ENCODE measurements at places on chromosomes 3 and 15. TPM values are rescaled to one million over a fixed set of nuclear protein-coding genes. Genes with fewer than 3 reads are reported as not detected.
A peak's percentile ranks its signal among the peaks of the same experiment; 100 is the strongest.

DNA sequence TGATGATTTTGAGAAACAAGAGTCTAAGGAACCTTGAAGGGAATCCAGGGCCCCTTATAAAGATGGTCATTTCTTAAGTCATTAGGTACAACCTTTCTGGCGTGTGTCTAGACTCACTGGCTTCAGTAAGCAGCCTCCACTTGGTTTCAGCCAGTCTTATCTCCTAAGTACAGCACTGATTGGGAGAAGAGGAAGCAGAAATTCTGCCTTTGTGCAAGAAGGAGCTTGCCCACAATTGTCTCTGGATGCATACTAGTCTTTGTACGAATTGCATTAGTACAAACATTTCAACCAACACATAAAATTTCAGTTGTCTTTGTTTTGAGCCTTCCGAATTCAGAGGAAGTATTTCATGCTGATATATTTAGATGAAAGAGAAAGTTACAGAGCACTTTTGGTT is 139.4 kb downstream of the SLCO3A1 start:
- H3K27ac ChIP-seq = no peak overlapping the region
- no peak for DNase-seq
- no peaks in the 10 kb centered on the region for H3K36me3 ChIP-seq
- H3K4me1 ChIP-seq = peaks cover 12% of the 10 kb centered on the region
- H3K27me3 ChIP-seq = no peaks in the 10 kb centered on the region
- H3K4me3 ChIP-seq = no peak overlapping the region

STRIT1 gene
- total RNA-seq = not detected

- no peaks in the 10 kb centered on the region for H3K36me3 ChIP-seq
- H3K4me3 ChIP-seq = no peak overlapping the region
- DNase-seq = no peak
- H3K4me1 ChIP-seq = peaks cover 1% of the 10 kb centered on the region
- H3K27me3 ChIP-seq = no peaks in the 10 kb centered on the region
- H3K27ac ChIP-seq = no peak overlapping the region
Measured at GRCh38 chr3:171095063-171095462, 68.5 kb upstream of the SLC2A2 start.

GRCh38 chr3:139302084-139302800 is 41.6 kb upstream of the MRPS22 start:
- H3K4me1 ChIP-seq = no peaks in the 10 kb centered on the region
- no peaks in the 10 kb centered on the region for H3K27me3 ChIP-seq
- no peaks in the 10 kb centered on the region for H3K36me3 ChIP-seq
- no peak overlapping the region for H3K27ac ChIP-seq
- no peak overlapping the region for H3K4me3 ChIP-seq

DNA sequence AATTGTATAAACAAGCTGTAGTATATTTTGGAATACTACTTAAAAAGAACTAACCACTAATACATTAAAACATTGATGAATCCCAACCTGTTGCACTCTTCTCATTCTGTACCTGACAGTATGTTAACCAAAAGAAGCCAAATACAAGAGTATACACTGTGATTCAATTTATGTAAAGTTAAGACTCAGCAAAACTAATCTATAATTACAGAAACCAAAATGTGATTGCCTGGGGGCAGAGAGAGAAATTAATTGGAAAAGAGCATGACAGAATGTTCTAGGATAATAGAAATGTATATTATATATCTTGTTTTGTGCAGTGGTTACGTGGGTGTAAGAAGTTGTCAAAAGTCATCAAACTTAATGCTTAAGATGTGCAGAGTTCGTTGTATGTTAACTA is 31.1 kb downstream of the PIK3CA start:
- H3K27me3 ChIP-seq = no peaks in the 10 kb centered on the region
- H3K27ac ChIP-seq = no peak overlapping the region

- peak overlapping the region; percentile 88 for H3K4me3 ChIP-seq
- peak overlapping the region; percentile 98 for H3K27ac ChIP-seq
- H3K4me1 ChIP-seq = peaks cover 32% of the 10 kb centered on the region
- DNase-seq = peak; percentile 63
Measured at GRCh38 chr15:82810061-82810889, 847 bp downstream of the WHAMM start.

- no peak overlapping the region for H3K4me3 ChIP-seq
- no peaks in the 10 kb centered on the region for H3K4me1 ChIP-seq
Measured at GRCh38 chr3:15116032-15116669, 17.2 kb upstream of the RBSN start.

ASB14 gene
- total RNA-seq = 0.50 TPM

DNA sequence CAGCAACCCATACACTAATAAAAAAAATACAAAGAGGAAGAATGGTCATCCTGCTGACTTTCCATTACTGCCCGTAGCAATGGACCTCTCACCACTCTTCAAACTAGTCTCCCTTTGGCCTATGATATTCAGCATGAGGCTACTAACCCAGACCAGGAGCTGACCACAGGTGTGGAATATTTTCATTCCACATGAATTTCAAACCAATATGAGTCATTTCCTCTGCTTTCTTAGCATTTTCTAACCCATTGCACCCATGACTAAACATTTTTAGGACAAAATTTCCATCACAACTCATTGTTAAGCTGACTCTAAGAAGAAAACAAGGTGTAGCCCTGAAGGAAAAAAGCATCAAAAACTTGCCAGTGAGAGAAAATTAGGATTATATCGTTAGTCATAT is 34.0 kb upstream of the ZPLD1 start:
- H3K27ac ChIP-seq = no peak overlapping the region
- H3K4me3 ChIP-seq = no peak overlapping the region
- DNase-seq = no peak
- no peaks in the 10 kb centered on the region for H3K36me3 ChIP-seq
- H3K27me3 ChIP-seq = no peaks in the 10 kb centered on the region
- H3K4me1 ChIP-seq = no peaks in the 10 kb centered on the region

DNA sequence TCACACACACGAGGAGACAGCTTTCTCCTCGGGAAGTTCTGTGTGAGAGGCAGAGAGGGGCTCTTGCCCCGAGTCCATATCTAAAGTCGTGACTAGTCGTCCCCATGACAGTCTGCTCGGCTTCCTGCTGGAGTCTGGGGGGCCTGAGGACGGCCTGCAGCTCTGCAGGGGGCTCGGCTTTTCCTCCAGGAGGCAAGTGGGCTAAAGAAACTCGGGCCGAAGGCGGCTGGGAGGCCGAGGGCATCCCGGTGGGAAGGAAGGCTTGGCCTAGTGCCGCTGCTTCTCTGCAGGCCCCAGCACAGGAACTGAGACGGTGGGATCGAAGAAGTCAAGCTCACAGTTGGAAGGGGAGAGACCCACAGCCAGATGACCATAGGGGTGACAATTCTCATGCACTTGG is 25.4 kb upstream of the PIGZ start:
- no peak overlapping the region for H3K27ac ChIP-seq
- no peaks in the 10 kb centered on the region for H3K4me1 ChIP-seq
- no peaks in the 10 kb centered on the region for H3K27me3 ChIP-seq
- H3K4me3 ChIP-seq = no peak overlapping the region
- no peak for DNase-seq

PPP1R14D gene
- 0.53 TPM for total RNA-seq

GRCh38 chr3:187662848-187663409 is 7.3 kb downstream of the SST start:
- no peaks in the 10 kb centered on the region for H3K4me1 ChIP-seq
- H3K36me3 ChIP-seq = no peaks in the 10 kb centered on the region
- H3K27me3 ChIP-seq = no peaks in the 10 kb centered on the region
- DNase-seq = no peak
- no peak overlapping the region for H3K27ac ChIP-seq

DNA sequence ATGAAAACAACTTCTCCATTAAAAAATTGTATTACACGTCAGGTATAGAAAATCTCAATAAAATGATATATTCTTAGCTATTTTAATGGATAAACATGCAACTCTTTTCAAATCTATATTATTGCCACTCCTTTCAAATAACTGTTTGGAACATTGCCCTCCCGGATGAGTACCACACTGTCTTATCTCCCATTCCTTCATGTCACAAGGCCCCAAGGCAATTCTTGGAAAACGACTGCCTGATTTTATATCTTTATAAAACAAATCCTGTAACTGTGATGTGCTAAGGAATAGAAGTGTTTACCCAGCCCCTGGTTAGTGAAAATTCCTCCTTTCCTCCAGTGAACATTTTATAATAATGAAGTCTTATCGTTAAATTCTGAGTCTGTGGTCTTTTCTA is 6.2 kb upstream of the ZNF619 start:
- no peak overlapping the region for H3K27ac ChIP-seq
- peaks cover 11% of the 10 kb centered on the region for H3K36me3 ChIP-seq
- DNase-seq = no peak

- H3K4me3 ChIP-seq = peak overlapping the region; percentile 66
- no peaks in the 10 kb centered on the region for H3K36me3 ChIP-seq
- no peak overlapping the region for H3K27ac ChIP-seq
- DNase-seq = no peak
Measured at GRCh38 chr3:138328341-138328740, 1.3 kb downstream of the NME9 start.

KLHL6 gene
- total RNA-seq = 36.7 TPM

DNA sequence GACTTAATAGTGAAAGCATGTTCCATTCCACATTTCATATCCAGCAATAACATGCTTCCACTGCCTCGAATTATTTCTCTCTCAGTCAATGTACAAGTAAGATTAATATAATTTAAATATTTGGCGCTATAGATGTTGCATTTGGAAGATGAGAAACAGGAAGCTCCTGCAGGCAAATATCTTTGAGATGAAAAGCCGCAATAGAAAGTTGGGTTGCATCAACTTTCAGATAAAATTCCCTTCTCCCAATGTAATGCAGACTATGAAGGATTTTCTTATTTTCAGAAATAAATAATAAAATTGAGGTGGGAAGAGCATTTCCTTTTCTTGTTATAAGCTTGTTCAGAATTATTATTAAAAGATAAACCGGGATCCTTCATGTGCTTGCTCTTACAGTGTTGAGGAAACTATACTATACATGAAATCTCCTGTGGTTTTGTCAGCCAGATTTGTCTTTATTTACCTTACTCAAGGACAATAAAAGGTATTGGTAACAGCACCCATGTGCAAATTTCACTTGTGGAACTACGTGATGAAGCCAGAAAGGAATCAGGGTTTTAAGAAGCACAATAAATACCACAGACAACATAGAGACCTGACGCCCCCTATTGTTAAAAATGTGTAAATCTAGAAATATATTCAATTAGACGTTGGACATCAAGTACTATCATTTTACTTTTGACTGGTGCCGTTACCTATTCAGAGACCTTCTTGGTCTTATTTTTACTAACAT is 307.0 kb downstream of the ARPP21 start:
- no peak overlapping the region for H3K4me3 ChIP-seq
- H3K27ac ChIP-seq = no peak overlapping the region
- no peaks in the 10 kb centered on the region for H3K27me3 ChIP-seq
- DNase-seq = no peak
- H3K4me1 ChIP-seq = no peaks in the 10 kb centered on the region
- no peaks in the 10 kb centered on the region for H3K36me3 ChIP-seq

- no peaks in the 10 kb centered on the region for H3K27me3 ChIP-seq
- H3K4me1 ChIP-seq = peaks cover 3% of the 10 kb centered on the region
- no peak overlapping the region for H3K4me3 ChIP-seq
- H3K36me3 ChIP-seq = peaks cover 11% of the 10 kb centered on the region
Measured at GRCh38 chr3:9957214-9957613, 5.0 kb upstream of the PRRT3 start.

DNA sequence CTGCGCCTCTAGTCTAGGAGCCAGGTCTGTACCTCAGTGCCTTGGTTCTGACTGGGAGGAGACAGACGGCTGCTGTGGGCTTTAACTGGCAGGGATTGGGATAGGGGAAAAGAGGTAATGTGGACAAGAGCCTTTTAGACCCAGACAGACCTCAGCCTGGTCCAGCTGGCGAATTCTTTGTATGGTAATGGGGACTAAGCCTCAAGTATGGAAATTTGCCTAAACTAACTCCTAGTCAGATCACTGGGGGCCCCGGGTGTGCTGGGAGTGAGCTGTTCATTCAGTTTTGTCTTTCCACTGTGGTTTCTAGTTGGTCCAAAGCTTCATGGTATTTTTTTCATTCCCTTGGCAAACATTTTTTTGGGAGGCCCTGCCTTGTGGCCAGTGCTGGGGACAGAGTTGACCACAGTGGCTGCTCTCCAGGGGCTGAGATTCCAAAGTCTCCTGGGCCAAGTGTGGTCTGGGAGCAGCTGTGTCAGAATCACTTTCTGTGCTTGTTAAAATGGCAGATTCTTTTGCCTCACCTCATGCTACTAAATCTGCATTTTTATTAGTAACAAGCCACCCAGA is 261.4 kb upstream of the C2CD4B start:
- H3K4me3 ChIP-seq = no peak overlapping the region
- H3K27ac ChIP-seq = no peak overlapping the region
- DNase-seq = no peak
- no peaks in the 10 kb centered on the region for H3K36me3 ChIP-seq
- H3K4me1 ChIP-seq = peaks cover 3% of the 10 kb centered on the region

- no peak overlapping the region for H3K4me3 ChIP-seq
- no peaks in the 10 kb centered on the region for H3K36me3 ChIP-seq
- no peaks in the 10 kb centered on the region for H3K27me3 ChIP-seq
- H3K4me1 ChIP-seq = no peaks in the 10 kb centered on the region
Measured at GRCh38 chr3:169044331-169045113, 619.0 kb downstream of the MECOM start.

FANCD2OS gene
- total RNA-seq = not detected

DNA sequence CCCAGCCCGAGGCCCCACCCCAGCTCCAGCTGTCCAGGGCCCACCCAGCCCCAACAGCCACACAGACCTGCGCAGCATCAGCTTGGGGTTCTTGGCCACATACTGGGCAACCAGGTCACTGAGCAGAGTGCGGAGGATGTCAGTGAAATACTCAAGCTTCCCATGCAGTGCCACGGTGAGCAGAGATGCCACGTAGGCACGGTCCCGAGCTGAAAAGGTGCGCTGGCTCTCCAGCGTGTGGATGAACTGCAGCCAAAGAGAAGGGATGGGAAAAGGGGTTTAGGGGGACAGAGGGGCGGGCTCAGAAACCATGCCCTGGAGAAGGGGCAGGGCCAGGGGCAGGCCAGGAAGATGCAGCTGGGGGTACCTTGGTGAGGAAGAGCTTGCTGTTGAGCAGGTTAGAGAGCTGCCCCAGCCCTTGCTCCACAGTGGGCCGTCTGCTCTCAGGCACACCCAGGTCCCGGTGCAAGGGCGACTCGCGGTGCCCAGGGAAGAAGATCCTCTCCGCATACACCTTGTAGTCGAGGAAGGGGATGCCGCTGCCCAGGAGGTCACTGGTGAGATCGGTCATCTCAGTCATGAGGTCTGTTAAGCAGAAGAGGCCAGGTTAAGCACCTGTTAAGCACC is 17.4 kb downstream of the PLXNB1 start:
- H3K4me1 ChIP-seq = no peaks in the 10 kb centered on the region
- H3K27me3 ChIP-seq = no peaks in the 10 kb centered on the region
- H3K4me3 ChIP-seq = no peak overlapping the region
- peak; percentile 40 for DNase-seq
- H3K27ac ChIP-seq = no peak overlapping the region
- peaks cover 99% of the 10 kb centered on the region for H3K36me3 ChIP-seq

DNAH12 gene
- 11.2 TPM for total RNA-seq

GRCh38 chr15:80242132-80242769 is 9.8 kb downstream of the CTXND1 start:
- no peak overlapping the region for H3K4me3 ChIP-seq
- H3K36me3 ChIP-seq = no peaks in the 10 kb centered on the region
- peaks cover 8% of the 10 kb centered on the region for H3K27me3 ChIP-seq
- H3K4me1 ChIP-seq = no peaks in the 10 kb centered on the region
- no peak for DNase-seq

OXTR gene
- 0.50 TPM for total RNA-seq
